Hepatocyte (in vitro differentiated cells): ENCODE measurements at places on chromosomes 4 and X. TPM values are rescaled to one million over a fixed set of nuclear protein-coding genes. Genes with fewer than 3 reads are reported as not detected.

SPANXN3 gene
- 1.3 and 2.8 TPM in 2 replicates for polyA plus RNA-seq

MAGEA2B gene
- polyA plus RNA-seq = 0.86 TPM in 1 of 2 replicates, not detected in the other

CDX4 gene
- polyA plus RNA-seq = not detected in 2 replicates

DUSP21 gene
- not detected in 2 replicates for polyA plus RNA-seq

KCND1 gene
- polyA plus RNA-seq = 2.0 and 3.2 TPM in 2 replicates

LIN54 gene
- 2.7 and 5.4 TPM in 2 replicates for polyA plus RNA-seq

NAT8L gene
- polyA plus RNA-seq = 1.5 TPM in 2 replicates

MXRA5 gene
- polyA plus RNA-seq = 8.9 and 11.3 TPM in 2 replicates

TRIM61 gene
- polyA plus RNA-seq = 0.16 TPM in 1 of 2 replicates, not detected in the other

TBC1D8B gene
- polyA plus RNA-seq = 6.4 and 9.8 TPM in 2 replicates

GPRIN3 gene
- 0.60 and 0.64 TPM in 2 replicates for polyA plus RNA-seq

USP17L19 gene
- polyA plus RNA-seq = not detected in 2 replicates

- no peak for DNase-seq
Observed at GRCh38 chr4:106541253-106541652, 172.7 kb upstream of the GIMD1 start.

DNA sequence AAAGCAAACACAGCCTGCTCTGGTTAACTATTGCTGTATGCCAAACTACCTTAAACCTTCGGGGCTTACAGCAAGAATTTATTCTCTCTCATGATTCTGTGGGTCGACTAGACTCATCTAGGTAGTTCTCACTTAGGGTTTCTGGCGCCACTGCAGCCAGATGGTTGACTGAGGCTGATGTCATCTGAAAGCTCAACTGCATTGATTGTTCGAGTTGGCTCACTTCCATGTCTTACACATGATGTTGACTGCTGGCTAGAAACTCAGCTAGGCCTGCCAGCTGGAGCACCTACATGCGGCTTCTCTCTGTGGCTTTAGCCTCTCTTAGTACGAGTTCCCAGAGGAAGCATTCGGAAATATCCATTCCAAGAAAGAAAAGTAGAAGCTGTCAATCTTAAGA, 103.2 kb downstream of the SRPX start:
- DNase-seq = no peak

DNA sequence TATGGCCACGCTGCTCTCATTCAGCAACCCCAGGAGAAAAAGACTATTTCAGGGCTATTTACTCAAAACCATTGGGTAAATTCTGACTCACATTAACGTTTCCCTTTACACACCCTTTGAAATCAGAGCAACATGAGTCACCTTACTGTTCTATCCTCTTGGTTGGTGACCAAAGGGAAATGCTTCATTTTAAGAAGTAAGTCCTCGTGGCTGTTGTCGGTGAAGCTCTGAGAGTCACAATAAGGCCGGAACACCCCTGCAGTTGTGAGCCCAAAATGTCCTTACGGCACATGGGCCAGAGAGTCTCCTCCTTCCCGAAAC, 56.3 kb upstream of the SPRY1 start:
- peak; percentile 39 for DNase-seq

GRCh38 chrX:149493567-149494562, 11.2 kb downstream of the IDS start:
- no peak for DNase-seq

- no peak for DNase-seq
Observed at GRCh38 chrX:13545726-13546125, 23.7 kb upstream of the EGFL6 start.

DNA sequence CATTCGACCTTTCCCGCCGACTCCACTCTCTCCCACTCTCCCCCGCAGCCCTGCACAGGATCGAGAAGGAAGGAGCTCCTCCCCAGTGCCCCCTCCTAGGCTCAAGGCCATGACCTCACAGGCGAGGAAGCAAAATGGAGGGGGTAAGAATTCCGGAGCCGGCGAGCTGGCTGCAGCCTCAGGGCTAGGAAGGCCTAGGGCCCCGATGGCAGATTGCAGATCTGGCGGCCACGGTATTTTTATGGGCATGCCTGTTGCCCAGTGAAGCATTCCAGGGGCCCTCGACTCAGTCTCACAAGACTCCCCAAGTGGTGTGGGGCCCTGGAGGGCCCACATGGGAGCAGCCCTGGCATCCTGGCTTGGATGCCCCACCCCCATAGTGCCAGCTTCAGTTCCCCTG, 942 bp upstream of the L1CAM start:
- DNase-seq = no peak

DNA sequence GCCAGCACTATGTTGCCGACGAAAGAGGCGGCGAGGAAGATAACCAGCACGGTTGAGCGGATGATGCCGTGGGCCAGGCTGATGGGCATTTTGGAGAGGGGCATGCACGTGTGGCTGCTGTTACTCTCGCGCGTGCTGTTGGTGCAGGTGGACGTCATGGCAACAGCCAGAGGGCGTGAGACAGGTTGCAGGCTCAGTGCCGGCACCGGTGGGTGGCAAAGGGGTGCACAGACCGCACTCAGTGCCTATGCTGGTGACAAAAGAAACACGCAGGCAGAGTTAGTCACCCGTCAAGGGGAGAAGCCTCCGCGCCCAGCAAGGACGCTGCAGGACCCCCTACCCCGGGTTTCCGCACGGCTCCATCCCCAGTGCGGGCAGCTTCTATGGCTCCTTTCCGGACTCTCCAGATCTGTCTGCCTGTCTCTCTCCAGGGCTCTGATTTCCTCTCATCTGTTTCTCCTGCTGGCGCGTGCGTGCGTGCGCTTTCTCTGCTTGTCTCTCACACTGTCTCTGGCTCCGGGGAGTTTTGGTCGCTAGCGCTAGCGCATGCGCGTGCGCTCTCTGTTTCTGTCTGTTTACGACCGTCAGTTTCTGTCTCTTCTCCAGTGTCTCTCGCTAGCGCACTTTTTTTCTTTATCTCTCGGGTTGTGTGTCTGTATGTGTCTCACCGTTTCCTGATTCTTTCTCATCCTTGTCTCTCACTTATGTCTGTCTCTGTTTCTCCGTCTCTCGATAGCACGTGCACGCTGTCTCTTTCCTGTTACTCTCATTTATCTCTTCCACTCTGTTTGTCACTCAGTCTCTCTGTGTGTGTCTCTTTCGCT, 2.1 kb downstream of the GPR101 start:
- peak; percentile 56 for DNase-seq

- DNase-seq = no peak
Observed at GRCh38 chr4:2352729-2353221, 65.7 kb downstream of the ZFYVE28 start.

- DNase-seq = no peak
Observed at GRCh38 chr4:11912886-11913285, 484.2 kb upstream of the HS3ST1 start.

- DNase-seq = no peak
Observed at GRCh38 chr4:72383439-72383838, 185.6 kb downstream of the ADAMTS3 start.

DNA sequence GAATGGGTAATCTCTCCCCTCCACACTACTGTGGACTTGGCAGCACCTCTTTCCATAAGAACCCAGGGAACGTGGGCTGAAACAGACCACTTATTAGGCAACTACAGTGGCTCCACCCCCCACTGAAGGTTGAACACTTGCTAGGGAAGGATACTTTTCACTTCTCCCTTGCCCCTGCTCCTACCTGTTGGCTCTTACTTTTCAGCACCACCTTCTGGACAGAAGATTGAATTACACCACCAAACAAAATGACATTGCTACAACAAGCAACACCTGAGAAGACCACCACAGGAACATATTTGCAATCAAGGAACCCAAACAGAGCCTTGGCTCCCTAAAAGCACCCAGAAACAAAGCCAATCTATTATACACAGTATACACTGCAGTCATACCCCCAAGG, 132.1 kb upstream of the CXCL13 start:
- peak; percentile 20 for DNase-seq

DNA sequence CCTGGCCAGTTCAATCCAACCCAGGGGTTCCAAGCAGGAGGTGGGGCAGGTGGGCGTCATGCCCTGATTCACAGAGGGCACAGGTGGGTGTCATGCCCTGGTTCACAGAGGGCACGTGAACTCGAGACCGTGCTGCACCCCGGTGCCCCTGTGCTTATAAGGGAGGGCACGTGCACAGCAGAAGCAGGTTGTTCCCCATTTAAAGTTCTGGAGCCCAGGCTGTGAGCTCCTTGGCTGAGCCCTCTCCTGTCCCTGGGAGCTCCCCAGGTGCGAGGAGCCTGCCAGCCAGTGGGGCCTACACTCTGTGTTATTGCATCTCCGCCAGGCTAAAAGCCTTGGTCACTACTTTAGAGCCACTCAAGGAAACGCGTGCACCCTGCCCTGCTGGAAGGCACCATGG, 3.2 kb upstream of the CPZ start:
- DNase-seq = no peak

- DNase-seq = no peak
Observed at GRCh38 chrX:105220636-105221035, at the start of gene TEX13A. Gene TEX13A (minus strand): TSS chrX:105220694. CDS start chrX:105220397, 297 bp downstream.
